ENCODE measurements at places on chromosomes 4 and X. TPM values are rescaled to one million over a fixed set of nuclear protein-coding genes. Genes with fewer than 3 reads are reported as not detected.

ABHD18 gene
- 1.4 TPM for polyA plus RNA-seq

TMEM35A gene
- 1.8 TPM for polyA plus RNA-seq

DNA sequence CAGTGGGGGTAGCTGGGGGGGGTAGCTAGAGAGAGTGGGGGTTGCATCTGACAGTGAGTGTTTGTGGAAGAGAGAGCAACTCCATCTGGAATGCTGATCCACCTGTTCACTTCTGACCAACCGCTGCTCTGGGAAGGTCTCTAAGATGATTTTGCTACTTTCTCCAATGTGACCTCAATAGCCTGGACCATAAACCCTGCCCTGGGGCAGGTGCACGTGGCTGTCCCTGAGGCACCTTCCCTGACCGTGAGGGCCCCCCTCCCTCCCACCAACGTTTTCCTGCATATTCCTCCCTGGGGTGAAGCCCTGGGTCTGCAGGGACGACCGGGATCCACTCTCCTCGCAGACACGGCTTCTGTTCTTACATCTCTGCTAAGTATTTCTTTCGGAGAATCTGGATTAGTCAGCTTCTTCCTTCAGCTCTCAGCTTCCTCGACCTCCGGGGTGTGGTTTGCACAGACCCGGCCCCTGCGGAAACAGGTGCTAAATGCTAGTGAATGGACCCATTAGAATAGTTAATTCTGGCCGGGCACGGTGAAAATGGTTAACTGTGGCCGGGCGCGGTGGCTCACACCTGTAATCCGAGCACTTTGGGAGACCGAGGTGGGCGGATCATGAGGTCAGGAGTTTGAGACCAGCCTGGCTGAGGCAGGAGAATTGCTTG is 21.4 kb upstream of the PLCXD1 start:
- DNase-seq, result no peak

GRCh38 chr4:113620032-113620431 is 141.5 kb downstream of the CAMK2D start:
- no peak for DNase-seq

- no peak for DNase-seq
Measured at GRCh38 chr4:95289028-95289634, 259.6 kb downstream of the UNC5C start.

- no peak for DNase-seq
Measured at GRCh38 chr4:60588556-60588955, 611.6 kb upstream of the ADGRL3 start.

DNA sequence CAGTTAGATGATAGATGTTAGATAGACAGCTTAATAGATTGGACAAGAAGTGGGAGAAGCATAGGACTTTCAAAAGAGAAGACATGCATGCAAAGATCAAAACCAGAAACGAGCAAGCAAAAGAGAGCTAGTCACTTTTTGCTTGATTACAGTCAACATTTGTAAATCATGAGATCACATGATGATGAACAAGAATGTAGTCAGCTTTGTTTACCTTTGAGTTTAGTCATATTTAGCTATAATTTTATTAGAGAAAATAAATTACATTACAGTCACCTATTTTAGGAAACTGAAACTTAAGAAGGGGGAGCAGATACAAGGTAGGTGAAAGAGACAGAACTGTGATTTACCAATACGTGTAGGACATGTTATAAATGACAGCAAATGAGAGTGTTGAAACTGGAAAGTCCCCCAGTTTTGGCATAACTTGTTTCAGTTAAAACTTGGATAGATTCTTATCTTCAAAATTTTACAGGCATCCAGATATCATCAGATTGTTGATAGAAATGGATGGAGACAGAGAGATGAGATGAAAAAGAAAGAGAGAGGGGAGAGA is 1083.1 kb upstream of the PCDH10 start:
- DNase-seq, result peak; percentile 0

DNA sequence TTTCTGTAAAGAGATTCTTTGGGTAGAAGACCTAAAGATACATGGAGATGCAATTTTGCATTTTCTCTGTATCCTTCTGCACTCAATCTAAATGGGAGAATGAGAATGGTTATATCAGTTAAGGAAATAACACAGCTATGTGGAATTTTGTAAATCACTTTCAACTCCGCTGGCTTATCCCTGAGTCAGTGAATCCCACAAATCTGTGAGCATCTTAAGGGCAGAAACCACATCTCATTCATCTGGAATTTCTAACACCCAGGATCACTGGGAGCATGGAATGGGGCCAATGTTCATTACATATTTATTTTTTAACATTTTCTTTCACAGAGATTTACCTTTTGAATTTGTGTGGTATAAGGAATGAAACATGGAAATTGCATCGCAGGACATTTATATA is 167.8 kb downstream of the CFAP47 start:
- DNase-seq, result no peak
